AG09319 (cell line): ENCODE measurements at places on chromosomes 4 and X.

GRCh38 chr4:24643774-24644520 is 59.6 kb upstream of the DHX15 start:
- DNase-seq: no peak

DNA sequence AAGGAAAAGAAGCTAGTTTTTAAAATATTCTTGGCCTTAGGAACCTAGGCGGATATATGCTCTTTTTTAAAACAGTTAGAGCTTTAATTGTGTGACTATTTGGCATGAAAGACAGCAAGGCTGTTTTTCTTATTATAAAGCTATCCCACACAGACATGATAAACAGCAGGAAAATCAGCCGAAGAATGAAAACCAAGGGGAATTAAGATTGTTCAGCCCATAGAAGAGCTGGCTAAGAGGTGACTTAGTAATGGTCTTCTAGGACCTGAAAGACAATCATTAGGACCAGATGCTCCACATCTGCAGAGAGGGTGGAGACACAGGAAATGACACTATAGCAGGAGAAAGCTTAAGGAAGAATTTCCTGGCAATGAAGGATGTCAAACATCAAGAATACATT is 171.4 kb upstream of the NRK start:
- DNase-seq: no peak

DNA sequence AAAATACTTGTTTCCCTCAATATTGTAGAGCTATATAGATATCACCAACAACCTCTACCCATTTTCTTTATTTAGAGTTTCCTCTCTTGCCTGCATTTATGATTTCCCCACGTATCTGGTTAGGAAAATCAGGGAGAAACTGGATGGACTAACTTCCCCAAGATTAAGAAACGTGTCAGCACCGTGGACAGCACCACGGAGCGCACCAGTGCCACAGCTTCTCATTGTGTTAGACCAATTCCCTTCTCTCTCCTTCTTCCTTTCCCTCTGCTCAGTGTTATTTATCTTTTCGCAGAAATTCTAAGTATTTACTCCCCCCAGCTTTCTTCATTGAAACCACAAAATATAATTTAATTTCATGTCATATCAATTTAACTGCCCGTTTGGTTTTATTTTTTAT is 568.6 kb upstream of the BOD1L1 start:
- peak; percentile 23 for DNase-seq

DNA sequence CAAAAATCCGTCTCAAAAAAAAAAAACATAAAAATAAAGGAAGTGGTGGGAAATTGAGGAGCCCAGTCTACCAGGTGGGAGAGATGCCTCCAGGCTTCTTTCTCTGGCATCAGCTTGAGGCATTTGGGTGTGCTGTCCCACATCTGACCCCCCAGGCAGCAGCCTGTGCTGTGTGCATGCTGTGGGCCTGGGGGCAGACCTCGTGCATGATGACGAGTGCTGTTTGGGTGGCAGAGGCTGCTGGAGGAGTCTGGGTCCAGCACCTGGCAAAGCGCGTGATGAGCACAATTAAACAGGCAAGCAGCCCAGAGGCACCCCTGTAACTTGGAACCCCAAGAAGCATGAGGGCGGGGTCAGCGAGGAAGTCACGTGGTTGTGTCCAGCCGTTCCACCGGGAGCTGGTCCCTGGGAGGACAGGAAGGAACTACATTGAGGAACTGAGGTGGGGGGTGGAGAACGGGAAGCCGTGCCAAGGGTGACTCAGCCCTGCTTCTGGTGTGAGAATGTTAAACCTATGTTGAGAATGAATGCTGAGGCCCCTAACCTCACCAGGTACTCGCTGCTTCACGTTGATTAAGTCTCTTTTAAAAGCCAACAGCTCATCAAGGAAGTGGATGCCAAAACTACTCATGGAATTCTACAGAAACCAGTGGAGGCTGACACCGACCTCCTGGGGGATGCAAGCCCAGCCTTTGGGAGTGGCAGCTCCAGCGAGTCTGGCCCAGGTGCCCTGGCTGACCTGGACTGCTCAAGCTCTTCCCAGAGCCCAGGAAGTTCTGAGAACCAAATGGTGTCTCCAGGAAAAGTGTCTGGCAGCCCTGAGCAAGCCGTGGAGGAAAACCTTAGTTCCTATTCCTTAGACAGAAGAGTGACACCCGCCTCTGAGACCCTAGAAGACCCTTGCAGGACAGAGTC is 6.1 kb downstream of the TACC3 start:
- no peak for DNase-seq

GRCh38 chrX:48470833-48471118 is 716 bp upstream of the SLC38A5 start:
- no peak for DNase-seq

- DNase-seq: no peak
Measured at GRCh38 chr4:73847526-73848182, 5.4 kb upstream of the PF4V1 start.

GRCh38 chrX:72240976-72241375 is 2.1 kb upstream of the ERCC6L start:
- DNase-seq: no peak

DNA sequence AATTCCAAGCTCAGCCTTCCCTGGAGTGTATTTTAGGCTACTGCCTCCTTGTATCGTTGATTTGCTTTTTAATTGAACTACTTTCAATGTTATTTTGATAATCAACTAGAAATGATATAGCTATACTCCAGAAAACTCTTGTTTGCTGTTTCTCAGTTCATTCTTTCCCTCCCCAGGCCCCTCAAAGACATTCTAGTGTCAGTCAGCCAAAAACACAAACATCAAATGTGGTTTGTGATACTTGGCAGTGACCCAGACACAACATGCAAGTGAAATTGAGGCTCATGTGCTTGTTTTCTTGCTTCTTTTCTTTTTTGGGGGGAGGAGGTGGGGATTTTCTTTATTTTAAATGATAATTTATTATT is 7.6 kb downstream of the FAT4 start:
- no peak for DNase-seq

- peak; percentile 29 for DNase-seq
Measured at GRCh38 chrX:41921492-41922430, 1.6 kb downstream of the CASK start.

- DNase-seq: no peak
Measured at GRCh38 chr4:5626913-5627312, 81.4 kb downstream of the EVC2 start.

GRCh38 chr4:127416115-127416514 is 216.6 kb upstream of the INTU start:
- DNase-seq: no peak

- no peak for DNase-seq
Measured at GRCh38 chr4:76023389-76023788, at the start of gene CXCL10. TSS of gene CXCL10 (minus strand) at chr4:76023497. CDS start at chr4:76023431, 66 bp downstream.

DNA sequence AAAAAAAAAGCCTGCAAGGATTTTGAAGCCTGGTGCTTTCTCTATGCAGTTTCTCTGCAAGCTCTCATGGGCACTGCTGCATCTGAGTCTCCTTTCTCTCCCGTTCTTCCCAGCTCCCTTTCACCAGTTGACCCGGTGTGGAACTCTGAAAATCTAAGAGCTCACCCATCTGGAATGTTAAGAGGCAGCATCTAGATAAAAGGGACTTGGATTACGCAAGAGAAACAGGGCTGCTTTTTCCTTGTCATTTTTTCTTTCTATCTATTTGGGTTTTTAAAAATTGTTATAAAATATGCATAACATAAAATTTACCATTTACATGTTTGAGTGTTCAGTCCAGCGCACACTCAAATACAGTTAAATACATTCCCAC is 95.2 kb upstream of the RPS6KA3 start:
- no peak for DNase-seq

DNA sequence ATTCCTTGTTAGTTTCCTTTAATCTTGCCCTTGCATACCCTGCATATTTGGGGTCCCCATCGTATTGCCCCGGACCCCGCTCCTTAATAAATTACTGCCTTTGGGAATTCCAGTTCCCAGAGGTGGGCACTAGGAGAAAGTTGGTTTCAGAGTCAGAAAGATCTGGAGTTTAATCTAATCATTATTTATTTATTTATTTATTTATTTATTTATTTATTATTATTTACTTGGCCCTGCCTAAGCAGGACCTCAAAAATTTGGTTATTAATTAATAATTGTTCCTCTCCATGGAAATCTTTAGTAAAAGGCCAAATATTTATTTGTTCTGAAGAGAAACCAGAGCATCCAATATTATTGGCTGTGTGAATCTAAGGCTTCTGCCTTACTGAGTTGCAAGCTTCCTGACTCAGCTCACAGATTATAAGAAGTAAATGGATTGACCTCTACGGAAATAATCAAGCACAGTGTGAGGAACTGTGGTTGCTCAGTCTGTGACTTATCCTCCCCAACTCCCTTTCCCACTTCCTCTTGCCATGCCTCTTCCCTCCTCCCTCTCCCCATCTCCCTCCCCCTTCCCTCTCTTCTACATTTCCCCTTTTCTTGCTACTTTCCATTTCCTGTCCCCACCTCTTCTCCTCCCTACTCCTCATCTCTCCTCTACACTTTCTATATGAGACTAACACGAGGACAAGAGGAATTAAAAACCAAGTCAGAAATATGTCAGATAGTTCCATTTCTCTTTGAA is 61.5 kb upstream of the AP1S2 start:
- no peak for DNase-seq

- peak; percentile 5 for DNase-seq
Measured at GRCh38 chrX:143854006-143854405, 29.9 kb upstream of the UBE2NL start.

DNA sequence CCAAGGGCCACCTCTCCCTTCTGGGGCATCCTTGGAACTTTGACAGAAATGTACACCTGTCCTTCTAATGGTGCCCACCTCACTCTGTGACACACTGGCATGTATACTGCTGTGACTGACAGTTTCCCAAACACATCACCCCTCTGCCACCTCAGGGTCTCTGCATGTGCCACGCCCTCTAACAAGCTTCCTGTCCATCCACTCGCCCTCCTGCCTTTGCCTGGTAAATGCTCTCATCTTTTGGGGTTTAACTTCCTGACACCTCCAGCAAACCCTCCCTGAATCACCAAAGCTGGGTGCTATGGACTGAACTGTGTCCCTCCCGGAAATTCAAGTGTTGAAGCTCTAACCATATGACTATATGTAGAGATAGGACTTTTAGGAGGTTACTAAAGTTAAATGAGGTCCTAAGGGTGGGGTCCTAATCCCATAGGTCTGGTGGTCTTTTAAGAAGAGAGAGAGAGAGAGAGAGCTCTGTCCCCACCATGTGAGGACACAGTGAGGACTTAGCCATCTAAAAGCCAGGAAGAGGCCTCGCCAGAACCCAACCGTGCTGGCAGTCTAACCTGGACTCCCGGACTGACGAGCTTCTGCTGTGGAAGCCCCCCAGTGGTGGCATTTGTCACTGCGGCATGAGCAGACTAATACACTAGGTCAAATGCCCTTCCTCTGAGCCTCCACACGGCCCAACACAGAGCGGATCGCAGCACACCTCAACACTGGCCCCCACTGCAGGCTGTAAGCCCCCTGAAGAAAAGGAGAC is 95.6 kb downstream of the AFAP1 start:
- DNase-seq: peak; percentile 52

DNA sequence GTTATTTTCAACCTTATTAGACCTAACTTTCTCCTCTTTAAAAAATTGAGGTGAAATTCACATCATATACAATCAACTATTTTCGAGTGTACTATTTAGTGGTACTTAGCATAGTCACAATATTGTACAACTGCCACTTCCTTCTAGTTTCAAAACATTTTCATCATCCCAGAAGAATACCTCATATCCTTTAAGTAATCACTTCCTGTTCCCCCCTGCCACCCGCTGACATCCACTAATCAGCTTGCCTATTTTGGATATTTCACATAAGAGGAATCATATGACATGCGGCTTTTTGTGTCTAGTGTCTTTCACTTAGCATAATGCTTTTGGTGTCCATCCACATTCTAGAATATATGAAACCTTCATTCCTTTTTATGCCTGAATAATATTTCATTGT is 10.0 kb upstream of the PPA2 start:
- no peak for DNase-seq

GRCh38 chr4:103076747-103077347 is at the start of gene SLC9B2:
TSS of gene SLC9B2 (minus strand) at chr4:103076761. CDS start at chr4:103067550, 9,211 bp downstream.
- DNase-seq: no peak

- no peak for DNase-seq
Measured at GRCh38 chrX:21747558-21747957, 10.4 kb downstream of the SMPX start.

GRCh38 chr4:7802093-7802726 is 137.5 kb downstream of the AFAP1 start:
- DNase-seq: no peak

- DNase-seq: no peak
Measured at GRCh38 chrX:18422886-18423285, 2.5 kb upstream of the CDKL5 start.

DNA sequence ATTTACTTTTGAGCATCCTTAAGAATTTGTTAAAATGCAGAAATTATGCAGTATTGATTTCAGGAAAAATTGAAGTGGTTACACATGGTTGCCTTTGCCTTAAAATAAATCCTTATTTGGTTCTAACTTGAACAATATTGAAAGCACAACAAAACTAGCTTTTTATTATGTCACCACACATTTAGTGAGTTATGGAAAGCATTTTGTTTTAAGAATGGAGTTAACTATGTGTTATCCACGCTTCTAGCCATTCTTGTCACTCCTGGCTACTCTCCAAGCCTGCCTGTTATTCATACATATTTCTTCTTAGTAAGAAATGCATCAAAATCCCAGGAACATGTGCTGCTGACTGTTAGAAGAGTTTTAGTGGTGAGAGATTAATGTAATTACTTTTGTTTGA is 73.9 kb downstream of the FAT4 start:
- peak; percentile 54 for DNase-seq

DNA sequence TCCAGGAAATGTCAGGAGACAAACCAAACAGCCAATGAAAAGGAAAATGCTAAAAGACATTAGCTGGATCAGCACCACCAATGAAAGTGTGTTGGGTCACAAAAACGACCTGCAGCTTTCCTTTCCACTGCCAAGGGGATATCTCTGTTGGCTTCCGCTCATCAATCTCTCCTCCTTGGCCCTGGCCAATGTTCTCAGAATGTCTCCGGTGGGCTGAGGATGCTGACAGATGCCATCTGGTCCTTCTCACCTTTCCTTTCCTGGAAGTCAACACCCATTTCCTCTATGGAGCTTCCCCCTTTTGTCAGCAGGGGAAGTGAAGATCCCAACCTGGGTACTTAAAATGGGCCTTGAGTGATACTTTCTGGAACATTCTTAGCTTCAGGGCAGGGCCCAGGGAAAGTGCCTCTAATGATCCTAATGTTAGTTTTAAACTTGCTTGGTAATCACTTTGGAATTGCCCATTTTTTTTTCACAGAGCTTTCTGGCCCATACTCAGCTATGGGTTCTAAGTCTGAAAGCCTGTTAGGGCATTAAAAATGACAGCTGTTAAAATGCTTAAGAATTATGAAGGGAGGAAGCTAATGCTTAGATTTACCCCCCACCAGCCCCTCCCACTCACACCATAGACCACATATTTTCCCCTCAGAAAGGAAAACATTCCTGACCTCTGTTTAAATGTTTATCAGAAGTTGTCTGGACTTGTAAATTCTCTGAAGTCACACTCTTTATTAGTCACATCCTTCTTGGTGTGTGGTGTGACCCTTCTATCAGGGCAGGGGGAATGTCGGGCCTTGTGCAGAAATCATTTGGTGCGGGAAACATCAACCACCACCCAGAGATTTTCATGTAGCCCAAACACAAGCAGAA is 29.2 kb downstream of the IGFBP7 start:
- DNase-seq: no peak

- no peak for DNase-seq
Measured at GRCh38 chrX:37608156-37608555, 36.7 kb downstream of the LANCL3 start.
